Activated B cell treated with CpG ODN at 0.5 μM for 24 hours (primary cell): ENCODE measurements at places on chromosomes 7 and 10.

GRCh38 chr7:45088821-45089340 lies at the start of gene NACAD:
TSS of gene NACAD (minus strand) at chr7:45088969. CDS start at chr7:45088894, 75 bp downstream.
- peaks cover 2% of the 10 kb centered on the region for H3K36me3 ChIP-seq
- no peak for DNase-seq
- H3K27me3 ChIP-seq: peaks cover 11% of the 10 kb centered on the region
- H3K27ac ChIP-seq: no peak within 1 kb of the TSS
- peaks cover 9% of the 10 kb centered on the region for H3K4me1 ChIP-seq

- H3K27me3 ChIP-seq: peaks cover 10% of the 10 kb centered on the region
- H3K36me3 ChIP-seq: no peaks in the 10 kb centered on the region
- no peak overlapping the region for H3K27ac ChIP-seq
- no peaks in the 10 kb centered on the region for H3K4me1 ChIP-seq
Measured at GRCh38 chr10:61406242-61406641, 46.9 kb downstream of the TMEM26 start.

DNA sequence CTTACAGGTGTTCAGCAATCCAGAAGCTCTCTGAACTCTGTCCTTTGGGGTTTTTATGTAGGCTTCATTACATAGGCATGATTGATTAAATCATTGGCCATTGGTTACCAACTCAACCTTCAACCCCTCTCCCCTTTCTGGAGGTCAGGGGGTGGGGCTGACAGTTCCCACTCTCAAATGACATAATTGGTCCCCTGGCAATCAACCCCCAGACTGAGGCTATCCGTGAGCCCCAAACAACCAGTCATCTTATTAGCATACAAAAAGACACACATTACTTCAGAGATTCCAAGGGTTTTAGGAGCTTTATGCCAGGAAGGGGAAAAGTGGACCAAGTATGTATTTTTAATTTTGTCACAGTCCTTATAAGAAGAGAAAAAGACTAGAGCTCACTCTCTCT lies 92.1 kb downstream of the ZNF467 start:
- H3K36me3 ChIP-seq: no peaks in the 10 kb centered on the region
- no peaks in the 10 kb centered on the region for H3K4me1 ChIP-seq
- DNase-seq: no peak
- H3K4me3 ChIP-seq: no peak overlapping the region

- H3K4me1 ChIP-seq: peaks cover 22% of the 10 kb centered on the region
- peak within 1 kb of the TSS; percentile 94 for H3K4me3 ChIP-seq
- peaks cover 3% of the 10 kb centered on the region for H3K36me3 ChIP-seq
- H3K27me3 ChIP-seq: no peaks in the 10 kb centered on the region
- peak; percentile 64 for DNase-seq
Measured at GRCh38 chr7:43906331-43907010, at the start of gene URGCP. TSS of gene URGCP (minus strand) at chr7:43906596. CDS start at chr7:43906575, 21 bp downstream.

DNA sequence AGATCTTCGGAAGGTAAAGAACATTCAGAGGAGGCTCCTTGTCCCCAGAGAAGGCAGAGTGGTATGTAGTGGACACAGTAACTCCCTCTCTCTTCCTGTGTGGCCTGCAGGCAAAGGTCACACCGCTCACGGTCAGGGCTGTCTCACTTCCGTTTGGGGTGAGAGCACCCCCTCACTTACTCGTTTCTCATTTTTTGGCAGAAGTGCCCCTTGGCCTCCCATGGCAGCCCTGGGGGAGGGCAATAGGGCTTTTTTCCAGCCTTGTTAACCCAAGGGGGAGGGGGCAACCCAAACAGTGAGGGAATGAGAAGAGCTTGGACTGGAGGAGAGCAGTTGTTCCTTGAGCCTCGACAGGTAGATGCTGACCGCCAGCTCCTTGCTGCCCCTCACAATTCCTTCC lies 31.8 kb upstream of the SRGN start:
- no peak for DNase-seq
- no peaks in the 10 kb centered on the region for H3K27me3 ChIP-seq
- H3K4me1 ChIP-seq: peaks cover 31% of the 10 kb centered on the region
- no peaks in the 10 kb centered on the region for H3K36me3 ChIP-seq

DNA sequence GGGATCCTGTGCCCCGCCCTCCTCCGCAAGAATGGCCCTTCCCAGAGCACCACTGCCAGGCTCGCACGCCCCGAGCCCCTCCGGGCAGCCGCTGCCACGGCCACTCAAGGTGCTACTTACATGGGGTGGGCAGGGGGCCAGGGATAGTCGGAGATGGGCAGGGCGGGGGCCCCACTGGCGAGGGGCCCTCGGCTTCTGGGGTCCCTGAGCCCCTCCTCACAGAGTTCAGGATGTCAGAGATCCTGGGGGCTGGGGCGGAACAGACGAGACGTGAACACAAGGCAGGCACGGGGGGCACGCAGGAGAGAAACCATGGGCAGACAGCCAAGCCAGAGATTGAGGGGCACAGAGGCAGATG lies 25.6 kb downstream of the YKT6 start:
- H3K4me3 ChIP-seq: no peak overlapping the region
- H3K27me3 ChIP-seq: peaks cover 5% of the 10 kb centered on the region
- no peak overlapping the region for H3K27ac ChIP-seq

- DNase-seq: no peak
- H3K4me1 ChIP-seq: no peaks in the 10 kb centered on the region
- H3K27ac ChIP-seq: no peak overlapping the region
- H3K36me3 ChIP-seq: no peaks in the 10 kb centered on the region
- no peak overlapping the region for H3K4me3 ChIP-seq
- H3K27me3 ChIP-seq: no peaks in the 10 kb centered on the region
Measured at GRCh38 chr10:19663344-19663743, 152.9 kb upstream of the PLXDC2 start.

DNA sequence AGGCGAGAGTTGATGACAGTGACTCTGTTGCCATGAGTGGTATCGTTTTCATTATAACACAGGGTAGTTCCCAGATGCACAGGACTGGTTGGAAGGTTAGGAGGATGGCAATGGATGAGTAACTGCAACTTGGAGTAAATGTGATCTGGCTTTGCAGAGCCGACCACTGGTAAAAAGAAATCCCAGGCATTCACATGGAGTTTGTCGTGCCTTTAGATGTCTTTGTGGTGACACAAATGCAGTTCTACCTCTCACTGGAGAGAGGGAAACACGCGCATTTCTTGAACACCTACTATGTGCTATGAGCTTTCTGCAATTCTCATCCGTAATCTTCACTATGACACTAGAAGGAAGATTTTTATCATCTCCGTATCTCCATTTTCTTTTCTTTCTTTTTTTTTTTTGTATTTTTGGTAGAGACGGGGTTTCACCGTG lies 1.7 kb upstream of the MNX1 start:
- H3K36me3 ChIP-seq: no peaks in the 10 kb centered on the region
- H3K4me1 ChIP-seq: peaks cover 29% of the 10 kb centered on the region
- peaks cover 65% of the 10 kb centered on the region for H3K27me3 ChIP-seq
- no peak overlapping the region for H3K4me3 ChIP-seq
- H3K27ac ChIP-seq: no peak overlapping the region

- H3K36me3 ChIP-seq: no peaks in the 10 kb centered on the region
- peaks cover 6% of the 10 kb centered on the region for H3K27me3 ChIP-seq
- H3K27ac ChIP-seq: no peak overlapping the region
- DNase-seq: no peak
Measured at GRCh38 chr7:51263631-51264484, 52.8 kb downstream of the COBL start.

- no peaks in the 10 kb centered on the region for H3K27me3 ChIP-seq
- no peaks in the 10 kb centered on the region for H3K4me1 ChIP-seq
- no peak overlapping the region for H3K27ac ChIP-seq
- H3K4me3 ChIP-seq: no peak overlapping the region
Measured at GRCh38 chr10:44267007-44267406, 117.9 kb downstream of the CXCL12 start.

DNA sequence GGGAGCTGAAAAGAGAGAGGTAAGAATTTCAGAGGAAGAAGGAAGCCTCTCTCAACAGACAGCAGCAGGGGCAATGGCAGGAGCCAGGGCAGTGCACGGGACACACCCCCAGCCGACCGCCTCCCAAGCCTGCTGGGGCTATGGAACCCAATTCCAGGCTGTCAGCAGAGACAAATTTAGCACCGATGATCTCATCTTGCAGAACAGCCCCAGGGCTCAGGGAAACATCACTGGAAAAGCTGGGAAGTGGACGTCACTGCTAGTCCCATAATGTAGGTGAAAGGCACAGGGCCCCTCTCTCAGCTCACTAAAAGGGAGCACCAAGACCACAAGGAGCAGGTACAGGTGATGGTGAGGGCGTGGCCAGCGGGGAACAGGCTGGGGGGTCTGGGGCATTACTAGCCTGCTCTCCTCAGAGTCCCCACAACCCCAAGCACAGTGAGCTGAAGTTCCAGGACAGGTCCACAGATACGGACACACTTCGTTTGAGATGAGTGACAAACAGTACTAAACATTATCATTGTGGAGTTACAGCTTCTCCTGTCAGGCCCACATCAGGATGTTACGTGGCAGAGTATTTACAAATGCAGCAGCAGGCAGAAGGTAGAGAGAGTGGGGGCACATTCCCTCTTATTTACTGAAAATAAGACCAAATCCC lies 103.7 kb downstream of the PLXNA4 start:
- no peak for DNase-seq
- peaks cover 22% of the 10 kb centered on the region for H3K27me3 ChIP-seq
- no peaks in the 10 kb centered on the region for H3K4me1 ChIP-seq
- H3K27ac ChIP-seq: no peak overlapping the region

GRCh38 chr7:98211221-98211675 lies at the start of gene BHLHA15:
TSS of gene BHLHA15 (plus strand) at chr7:98211439. CDS start at chr7:98212310, 871 bp downstream.
- no peak for DNase-seq
- H3K27me3 ChIP-seq: peaks cover 4% of the 10 kb centered on the region
- H3K36me3 ChIP-seq: peaks cover 15% of the 10 kb centered on the region
- peak within 1 kb of the TSS; percentile 46 for H3K4me3 ChIP-seq
- no peak within 1 kb of the TSS for H3K27ac ChIP-seq
